ENCODE measurements at places on chromosomes 3 and 15.

GRCh38 chr3:183933160-183933559, 48.5 kb upstream of the PARL start:
- no peak for DNase-seq

- DNase-seq: peak; percentile 56
These were observed 26.3 kb upstream of the LRRN1 start for GRCh38 chr3:3772920-3773319.

DNA sequence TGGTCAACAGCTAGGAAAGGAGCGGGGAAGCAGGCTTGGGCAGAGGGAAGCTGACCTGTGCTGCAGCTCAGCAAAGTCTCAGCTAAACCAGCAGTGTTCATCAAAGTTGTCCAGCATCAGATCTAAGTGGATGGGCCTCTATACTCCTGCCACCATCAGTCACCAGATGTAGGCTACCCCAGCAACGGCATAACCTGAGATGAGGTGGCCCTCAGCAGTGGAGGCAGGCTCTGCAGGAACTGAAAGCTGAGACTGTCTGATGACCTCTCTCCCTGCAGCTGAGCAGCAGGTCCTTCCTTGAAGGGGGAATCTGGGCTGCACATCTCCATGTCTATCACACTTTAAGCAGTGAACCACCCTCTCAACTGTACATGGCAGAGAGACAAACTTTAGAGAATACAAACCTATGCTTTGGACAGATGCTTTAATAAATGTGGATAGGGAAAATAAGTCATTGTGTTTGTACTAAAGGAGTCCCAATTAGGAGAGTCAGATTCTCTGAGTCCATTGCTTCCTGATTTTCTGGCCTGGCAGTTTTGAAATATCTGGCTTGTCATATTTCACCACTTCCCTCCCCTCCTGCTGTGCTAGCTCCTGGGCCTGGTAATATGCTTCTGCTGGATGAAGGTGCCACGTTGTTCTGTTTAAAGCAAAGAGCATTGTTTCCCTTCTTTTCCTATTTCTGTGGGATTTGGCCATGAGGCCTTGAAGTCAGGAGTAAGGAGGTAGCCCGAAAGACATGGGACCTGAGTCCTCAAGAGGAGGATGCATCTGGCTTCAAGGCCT, 11.1 kb upstream of the PSTPIP1 start:
- DNase-seq: no peak

DNA sequence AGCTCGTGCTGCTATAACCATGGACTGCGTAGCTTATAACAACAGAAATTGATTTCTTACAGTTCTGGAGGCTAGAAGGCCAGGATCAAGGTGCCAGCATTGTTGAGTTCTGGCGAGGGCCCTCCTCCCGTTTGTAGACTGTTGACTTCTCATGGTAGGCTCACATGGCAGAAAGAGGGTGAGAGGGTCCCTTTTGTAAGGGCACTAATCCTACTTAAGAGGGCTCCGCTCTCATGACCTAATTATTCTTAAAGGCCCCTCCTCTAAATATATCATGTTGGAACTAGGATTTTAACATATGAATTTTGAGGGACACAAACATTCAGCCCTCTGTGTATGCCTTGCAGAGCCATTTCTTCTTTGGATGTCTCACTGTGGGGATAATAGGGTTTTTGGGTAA, 28.8 kb upstream of the PYDC2 start:
- DNase-seq: no peak

All from NCI-H1694 (cell line).